Activated naive CD4-positive, alpha-beta T cell treated with anti-CD3 and anti-CD28 coated beads, Interleukin-2, amount 10 ng/mL, durations not matched to agents 7 days and 5 days (primary cell): ENCODE measurements at places on chromosomes 3 and 15.
A peak's percentile ranks its signal among the peaks of the same experiment; 100 is the strongest.

- DNase-seq = no peak
Measured at GRCh38 chr3:24485511-24485910, 9.1 kb downstream of the THRB start.

DNA sequence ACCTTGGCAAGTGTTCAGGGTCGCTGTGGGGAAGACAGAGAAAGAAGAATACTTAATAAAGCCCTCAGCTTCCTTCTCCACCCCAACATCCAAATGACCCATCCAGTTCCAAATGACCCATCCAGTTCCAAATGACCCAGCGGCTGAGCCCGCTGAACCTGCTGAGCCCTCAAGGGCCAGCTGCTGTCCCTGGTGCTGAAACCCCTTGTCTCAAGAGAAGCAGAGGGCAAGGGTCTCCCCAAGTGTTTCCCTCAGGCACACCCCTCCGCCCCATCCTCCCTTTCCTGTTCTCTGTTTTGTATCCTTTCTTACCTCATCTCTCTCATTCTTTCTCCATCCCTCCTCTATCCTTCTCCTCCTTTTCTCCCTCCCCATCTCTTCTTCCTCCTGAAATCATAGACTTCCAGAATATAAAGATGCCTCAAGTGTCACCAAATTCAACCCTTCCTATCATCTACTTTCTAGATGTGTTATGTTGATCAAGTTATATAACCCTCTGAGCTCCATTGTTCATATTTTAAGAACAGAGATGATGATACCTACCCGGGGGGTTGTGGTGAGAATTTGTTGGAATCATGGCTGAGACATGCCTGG lies 29.0 kb downstream of the CCDC33 start:
- DNase-seq = peak; percentile 56

- DNase-seq = no peak
Measured at GRCh38 chr3:114686621-114687020, 392.8 kb downstream of the TIGIT start.

DNA sequence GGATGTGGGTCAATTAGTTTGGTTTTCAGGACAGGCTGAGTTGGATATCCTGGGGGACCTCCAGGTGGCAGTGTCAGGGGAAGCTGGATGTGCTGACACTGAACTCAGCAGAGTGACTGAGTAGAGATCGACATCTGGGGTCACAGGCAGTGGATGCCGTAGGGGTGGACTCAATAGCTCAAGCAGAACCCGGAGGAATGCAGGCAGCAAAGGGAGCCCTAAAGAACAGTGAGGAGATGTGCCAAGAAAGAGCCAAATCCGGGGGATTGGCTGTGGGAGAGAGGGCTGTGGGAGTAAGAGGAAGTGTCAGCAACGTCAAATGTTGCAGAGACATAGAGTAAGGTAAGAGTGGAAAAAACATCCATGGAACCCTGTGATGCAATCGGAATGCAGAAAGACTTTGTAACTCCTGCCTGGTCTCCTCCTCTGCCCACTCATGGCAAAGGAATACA lies 11.6 kb downstream of the CCR5AS start:
- DNase-seq = peak; percentile 18
